Right ventricle myocardium inferior (tissue), 1 donor: ENCODE measurements at places on chromosomes 7 and 10.
A peak's percentile ranks its signal among the peaks of the same experiment; 100 is the strongest.

- DNase-seq: no peak
Measured at GRCh38 chr10:14635043-14635710, 139.5 kb downstream of the FAM107B start.

- no peak for DNase-seq
Measured at GRCh38 chr10:33223326-33224000, 111.0 kb downstream of the NRP1 start.

DNA sequence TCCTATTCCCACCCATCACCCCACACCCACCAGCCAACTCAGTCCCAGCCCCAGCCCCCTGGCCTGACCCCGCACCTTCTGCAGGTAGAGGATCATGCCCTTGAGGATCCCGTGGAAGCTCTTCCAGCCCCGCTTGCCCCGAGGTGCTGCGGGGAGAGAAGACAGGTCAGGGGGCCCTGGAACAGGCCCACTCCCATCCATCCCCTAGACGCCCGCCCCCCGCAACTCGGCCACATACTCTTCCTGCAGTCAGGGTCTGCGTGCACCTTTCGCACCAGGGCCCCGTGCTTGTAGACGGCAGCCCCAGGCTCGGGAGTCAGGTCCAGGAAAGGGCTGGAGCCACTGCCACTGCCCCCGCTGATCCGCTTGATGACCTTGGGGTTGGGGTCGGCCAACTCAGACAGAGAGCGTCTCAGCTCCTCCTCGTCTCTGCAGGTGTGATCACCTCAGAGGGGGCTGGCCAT, 9.6 kb downstream of the NFKB2 start:
- peak; percentile 40 for DNase-seq

DNA sequence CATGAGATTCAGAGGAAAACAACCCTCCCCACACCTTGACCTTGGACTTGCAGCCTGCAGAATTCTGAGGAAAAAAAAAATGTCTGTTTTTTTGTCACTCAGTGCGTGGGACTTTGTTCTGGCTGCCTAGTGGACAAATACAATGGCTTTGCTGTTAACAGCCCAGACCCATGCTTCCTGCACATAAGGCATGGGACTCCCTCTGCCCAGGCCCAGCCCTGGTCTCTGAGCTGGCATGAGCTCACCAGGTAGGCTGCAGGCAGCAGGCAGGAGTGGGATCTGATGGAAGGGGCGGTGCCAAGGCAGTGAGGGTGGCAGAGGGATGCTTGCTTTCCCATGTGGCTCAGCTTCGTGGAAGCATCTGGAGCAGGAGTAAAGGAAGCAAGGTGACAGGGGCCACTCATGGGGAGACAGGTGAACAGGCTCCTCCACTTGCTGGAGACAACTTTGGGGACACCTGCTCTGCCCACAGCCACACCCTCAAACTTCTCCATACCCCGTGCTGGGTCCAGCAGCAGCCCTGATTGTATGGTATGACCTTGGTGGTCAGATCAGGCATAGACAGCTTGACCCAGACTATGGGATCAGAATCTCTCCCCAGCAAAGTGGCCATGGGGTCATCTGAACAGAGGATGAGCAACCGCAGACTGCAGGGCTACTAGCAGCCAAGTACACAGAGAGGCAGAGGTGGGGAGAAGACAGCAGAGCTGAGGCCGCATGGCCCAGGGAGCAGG, 27.0 kb downstream of the ANXA8 start:
- no peak for DNase-seq
